Airway epithelial cell (primary cell): ENCODE measurements at places on chromosomes 13 and 19. TPM values are rescaled to one million over a fixed set of nuclear protein-coding genes. Genes with fewer than 3 reads are reported as not detected.

Gene ZNF471
- total RNA-seq, result 0.46 and 0.99 TPM in 2 replicates

Gene RASGRP4
- total RNA-seq, result not detected in 2 replicates

Gene ZNF844
- 0.56 and 1.1 TPM in 2 replicates for total RNA-seq

Gene TRPC4
- 0.07 TPM in 1 of 2 replicates, not detected in the other for total RNA-seq

Gene PAK4
- 28.1 and 29.4 TPM in 2 replicates for total RNA-seq

Gene FGF22
- total RNA-seq, result not detected in 2 replicates

Gene ADPRHL1
- total RNA-seq, result under 0.01 and 0.21 TPM in 2 replicates

Gene SLC6A16
- total RNA-seq, result not detected in 2 replicates

Gene METTL21C
- total RNA-seq, result not detected in 2 replicates

Gene SPTBN4
- 0.07 and 0.28 TPM in 2 replicates for total RNA-seq
